ENCODE measurements at places on chromosomes 5 and 9. TPM values are rescaled to one million over a fixed set of nuclear protein-coding genes. Genes with fewer than 3 reads are reported as not detected.

The TIMD4 gene
- not detected for total RNA-seq

- no peaks in the 10 kb centered on the region for H3K4me1 ChIP-seq
- H3K27ac ChIP-seq = no peak overlapping the region
- DNase-seq = no peak
- H3K36me3 ChIP-seq = no peaks in the 10 kb centered on the region
These were observed 1768.2 kb upstream of the WWC1 start for GRCh38 chr5:166523206-166523605.

- no peaks in the 10 kb centered on the region for H3K27me3 ChIP-seq
- no peaks in the 10 kb centered on the region for H3K4me1 ChIP-seq
- no peak overlapping the region for H3K4me3 ChIP-seq
- no peak overlapping the region for H3K27ac ChIP-seq
- no peaks in the 10 kb centered on the region for H3K36me3 ChIP-seq
These were observed 308.9 kb downstream of the DTWD2 start for GRCh38 chr5:118679264-118679940.

- DNase-seq = no peak
- no peak overlapping the region for H3K27ac ChIP-seq
- H3K4me1 ChIP-seq = no peaks in the 10 kb centered on the region
- no peaks in the 10 kb centered on the region for H3K36me3 ChIP-seq
These were observed 112.7 kb upstream of the IQGAP2 start for GRCh38 chr5:76290321-76290757.

DNA sequence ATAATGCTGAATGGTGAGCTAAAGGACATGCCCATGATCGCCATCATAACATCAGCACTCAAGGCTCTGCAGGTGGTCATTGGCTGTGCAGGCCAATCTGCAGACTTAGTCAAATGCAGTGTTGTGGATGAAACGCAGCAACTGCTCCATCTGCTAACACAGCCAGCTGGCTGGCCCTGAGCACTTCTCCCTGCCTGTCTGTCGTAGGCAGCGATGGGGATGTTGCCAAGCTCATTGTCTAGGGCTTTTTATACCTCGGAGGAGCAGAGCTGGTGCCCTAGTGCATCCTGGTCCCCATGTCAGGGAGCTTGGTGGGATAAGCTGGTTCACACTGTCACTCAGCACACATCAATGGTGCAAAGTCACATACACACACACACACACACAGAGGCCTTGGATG, 189.4 kb downstream of the TENT4A start:
- H3K4me3 ChIP-seq = no peak overlapping the region
- no peak overlapping the region for H3K27ac ChIP-seq
- no peaks in the 10 kb centered on the region for H3K4me1 ChIP-seq
- no peaks in the 10 kb centered on the region for H3K36me3 ChIP-seq

DNA sequence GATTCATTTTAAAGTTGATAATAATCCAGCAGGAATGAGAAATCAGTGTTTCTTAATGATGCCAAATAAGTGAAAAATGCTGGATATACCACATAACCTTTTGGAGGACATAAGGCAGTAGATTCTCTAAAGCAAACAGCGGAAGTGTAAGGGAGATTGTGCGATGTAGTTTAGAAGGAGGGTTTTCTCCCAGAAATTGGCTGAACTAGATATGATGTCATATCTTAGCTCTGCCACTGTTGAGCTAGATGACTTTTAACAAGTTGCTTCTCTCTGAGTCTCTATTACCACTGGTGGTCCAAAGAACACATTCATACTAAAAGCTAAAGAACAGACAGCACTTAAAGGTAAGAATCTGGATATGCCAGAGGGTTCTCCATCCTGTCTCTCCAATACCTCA, 107.0 kb downstream of the NR6A1 start:
- no peaks in the 10 kb centered on the region for H3K27me3 ChIP-seq
- DNase-seq = no peak
- H3K27ac ChIP-seq = no peak overlapping the region
- no peak overlapping the region for H3K4me3 ChIP-seq
- H3K36me3 ChIP-seq = no peaks in the 10 kb centered on the region

The SLC36A3 gene
- not detected for total RNA-seq

DNA sequence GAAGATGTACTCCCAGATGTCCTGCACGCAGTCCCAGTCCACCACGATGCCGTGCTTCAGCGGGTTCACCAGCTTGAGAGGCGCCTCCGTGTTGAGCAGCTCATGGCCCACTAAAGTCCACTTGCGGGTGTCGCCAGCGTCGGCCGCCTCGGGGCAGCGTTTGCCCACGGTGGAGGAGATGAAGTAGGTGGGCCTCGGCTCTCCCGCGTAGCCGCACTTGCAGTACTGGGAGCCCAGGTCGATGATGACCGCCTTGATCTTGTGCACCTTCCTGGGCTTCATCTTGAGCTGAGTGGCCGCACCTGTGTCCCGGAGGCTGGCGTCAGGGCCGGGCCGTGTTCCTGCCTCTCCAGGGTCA, 278 bp downstream of the ACTL7B start:
- H3K27me3 ChIP-seq = no peaks in the 10 kb centered on the region
- H3K36me3 ChIP-seq = no peaks in the 10 kb centered on the region
- H3K27ac ChIP-seq = no peak overlapping the region
- no peak overlapping the region for H3K4me3 ChIP-seq

The ANKRD18A gene
- total RNA-seq = 6.7 TPM

The DMGDH gene
- 0.94 TPM for total RNA-seq

DNA sequence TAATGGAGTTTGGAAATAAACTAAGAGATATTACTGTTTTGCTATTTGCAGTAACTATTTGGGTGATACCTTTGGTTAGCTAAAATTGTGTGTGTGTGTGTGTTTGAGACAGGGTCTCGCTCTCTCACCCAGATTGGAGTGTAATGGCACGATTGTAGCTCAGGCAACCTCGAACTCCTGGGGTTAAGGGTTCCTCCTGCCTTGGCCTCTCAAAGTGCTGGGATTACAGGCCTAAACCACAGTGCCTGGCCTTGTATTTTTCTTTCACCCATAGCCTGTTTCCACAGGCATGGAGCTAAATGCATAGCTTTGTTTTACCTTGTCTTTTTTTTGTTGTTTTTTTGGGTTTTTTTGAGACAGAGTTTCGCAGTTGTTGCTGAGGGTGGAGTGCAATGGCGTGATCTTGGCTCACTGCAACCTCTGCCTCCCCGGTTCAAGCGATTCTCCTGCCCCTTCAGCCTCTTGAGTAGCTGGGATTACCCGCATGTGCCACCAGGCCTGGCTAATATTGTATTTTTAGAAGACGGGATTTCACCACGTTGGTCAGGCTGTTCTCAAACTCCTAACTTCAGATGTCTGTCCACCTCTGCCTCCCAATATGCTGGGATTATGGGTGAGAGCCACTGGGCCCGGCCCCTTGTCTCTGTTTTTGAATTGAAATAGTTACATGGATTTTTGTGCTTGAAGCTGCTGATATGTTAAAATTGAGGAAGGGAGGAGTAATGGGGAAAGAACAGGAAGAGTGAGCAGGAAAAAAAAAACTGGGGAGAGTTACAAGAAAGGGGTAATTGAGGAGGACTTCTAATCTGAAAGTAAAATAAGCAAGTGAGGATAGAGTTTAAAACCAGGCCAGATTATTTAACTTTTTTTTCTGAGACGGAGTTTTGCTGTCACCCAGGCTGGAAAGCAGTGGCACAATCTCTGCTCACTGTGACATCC, 5.7 kb downstream of the GPBP1 start:
- DNase-seq = no peak
- H3K36me3 ChIP-seq = peaks cover 8% of the 10 kb centered on the region
- H3K27me3 ChIP-seq = no peaks in the 10 kb centered on the region
- peaks cover 48% of the 10 kb centered on the region for H3K4me1 ChIP-seq
- H3K4me3 ChIP-seq = peak overlapping the region; percentile 80
- H3K27ac ChIP-seq = no peak overlapping the region

- no peak for DNase-seq
- H3K4me1 ChIP-seq = no peaks in the 10 kb centered on the region
- peak overlapping the region; percentile 95 for H3K4me3 ChIP-seq
- H3K27ac ChIP-seq = no peak overlapping the region
- H3K36me3 ChIP-seq = no peaks in the 10 kb centered on the region
- no peaks in the 10 kb centered on the region for H3K27me3 ChIP-seq
These were observed 416 bp upstream of the SNX18 start for GRCh38 chr5:54517174-54517511.

DNA sequence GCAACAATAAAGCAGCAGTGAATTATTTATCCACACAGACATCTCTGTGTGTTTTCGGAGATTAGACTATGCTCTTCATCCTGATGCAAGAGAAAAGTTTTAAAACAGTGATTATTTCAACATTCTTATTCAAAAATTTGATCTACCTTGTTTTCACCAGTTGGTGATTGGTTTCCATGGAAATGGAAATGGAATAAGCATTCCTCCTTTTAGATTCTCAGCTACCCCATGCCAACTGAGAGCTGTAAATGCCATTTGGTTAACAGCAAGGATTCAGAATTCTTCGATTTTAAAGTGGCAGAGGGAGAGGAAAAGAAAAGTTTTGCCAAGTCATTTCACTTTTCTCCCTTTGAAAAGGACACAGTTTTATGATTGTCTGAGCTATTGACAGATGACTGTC, 154.7 kb downstream of the PCSK5 start:
- H3K36me3 ChIP-seq = no peaks in the 10 kb centered on the region
- no peak for DNase-seq
- H3K27ac ChIP-seq = peak overlapping the region; percentile 59

DNA sequence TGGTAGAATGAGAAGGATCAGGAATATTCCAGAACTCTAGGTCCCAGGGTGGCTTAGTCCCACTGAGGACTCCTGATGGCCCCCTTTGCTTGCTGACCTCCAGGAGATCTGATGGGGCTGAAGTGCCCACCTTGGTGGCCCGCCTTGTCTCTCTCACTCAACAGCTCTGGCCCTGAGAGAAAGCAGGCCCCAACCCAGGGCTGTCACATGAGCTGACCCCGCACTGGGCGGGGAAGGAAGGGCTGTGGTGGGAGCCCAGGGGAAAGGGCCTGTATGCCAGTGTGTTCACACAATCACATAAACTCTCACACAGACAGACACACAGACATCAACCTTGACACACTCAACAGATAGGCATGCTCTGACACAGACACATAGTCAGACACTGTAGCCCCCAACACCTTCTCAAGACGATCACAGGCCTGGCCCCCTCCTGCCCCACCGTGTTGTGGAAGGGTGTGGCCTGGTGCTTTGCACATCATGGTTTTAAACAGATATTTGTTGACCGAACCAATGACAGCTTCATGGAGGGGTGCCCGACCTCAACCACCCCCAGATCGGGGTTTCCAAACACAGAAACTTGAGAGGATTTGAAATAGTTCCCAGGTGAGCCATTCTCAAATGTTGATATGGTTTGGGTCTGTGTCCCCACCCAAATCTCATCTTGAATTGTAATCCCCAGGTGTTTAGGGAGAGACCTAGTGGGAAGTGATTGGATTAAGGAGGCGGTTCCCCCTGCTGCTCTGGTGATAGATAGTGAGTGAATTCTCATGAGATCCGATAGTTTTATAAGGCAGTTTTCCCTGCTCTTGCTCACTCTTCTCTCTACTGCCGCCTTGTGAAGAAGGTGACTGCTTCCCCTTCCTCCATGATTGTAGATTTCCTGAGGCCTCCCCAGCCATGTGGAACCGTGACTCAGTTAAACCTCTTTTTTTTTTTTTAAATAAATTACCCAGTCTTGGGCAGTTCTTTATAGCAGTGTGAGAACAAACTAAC, 48.5 kb upstream of the HAND1 start:
- no peaks in the 10 kb centered on the region for H3K36me3 ChIP-seq
- no peaks in the 10 kb centered on the region for H3K4me1 ChIP-seq
- peaks cover 4% of the 10 kb centered on the region for H3K27me3 ChIP-seq
- no peak overlapping the region for H3K27ac ChIP-seq

- no peak overlapping the region for H3K27ac ChIP-seq
- no peak overlapping the region for H3K4me3 ChIP-seq
- H3K27me3 ChIP-seq = no peaks in the 10 kb centered on the region
- H3K36me3 ChIP-seq = no peaks in the 10 kb centered on the region
- no peak for DNase-seq
These were observed 232.1 kb downstream of the ARHGEF28 start for GRCh38 chr5:73858054-73858453.

DNA sequence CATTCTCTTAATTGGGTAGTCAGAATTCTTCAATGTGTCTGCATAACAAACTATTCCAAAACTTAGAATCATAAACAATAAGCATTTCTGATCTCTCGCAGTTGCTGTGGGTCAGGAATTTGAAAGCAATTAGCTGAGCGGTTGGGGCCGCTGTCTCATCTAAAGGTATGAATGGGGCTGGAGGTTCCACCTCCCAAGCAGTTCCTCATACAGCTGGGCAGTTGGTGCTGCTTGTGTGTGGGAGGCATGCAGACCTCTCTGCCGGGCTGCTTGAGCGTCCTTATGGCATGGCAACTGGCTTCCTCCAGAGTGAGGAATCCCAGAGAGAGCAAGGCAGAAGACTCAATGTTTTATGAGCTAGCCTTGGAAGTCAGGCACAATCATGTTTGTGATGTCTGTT, 30.2 kb upstream of the SEMA4D start:
- H3K36me3 ChIP-seq = no peaks in the 10 kb centered on the region
- no peak for DNase-seq
- no peaks in the 10 kb centered on the region for H3K27me3 ChIP-seq
- H3K4me3 ChIP-seq = no peak overlapping the region
- no peak overlapping the region for H3K27ac ChIP-seq

- no peaks in the 10 kb centered on the region for H3K27me3 ChIP-seq
- no peak for DNase-seq
- no peak overlapping the region for H3K4me3 ChIP-seq
- H3K36me3 ChIP-seq = no peaks in the 10 kb centered on the region
- H3K27ac ChIP-seq = no peak overlapping the region
These were observed 11.7 kb upstream of the CARNMT1 start for GRCh38 chr9:75039801-75040200.

- peak overlapping the region; percentile 96 for H3K27ac ChIP-seq
- H3K4me1 ChIP-seq = peaks cover 10% of the 10 kb centered on the region
- no peaks in the 10 kb centered on the region for H3K27me3 ChIP-seq
- no peak for DNase-seq
These were observed 833 bp downstream of the C5orf24 start for GRCh38 chr5:134846641-134846960.

The GZMA gene
- 7.2 TPM for total RNA-seq

The KCNT1 gene
- total RNA-seq = not detected

- H3K36me3 ChIP-seq = no peaks in the 10 kb centered on the region
- no peak overlapping the region for H3K4me3 ChIP-seq
- no peaks in the 10 kb centered on the region for H3K4me1 ChIP-seq
- no peaks in the 10 kb centered on the region for H3K27me3 ChIP-seq
These were observed 126.8 kb downstream of the SPATA31D1 start for GRCh38 chr9:82115331-82115730.

The IFNA2 gene
- total RNA-seq = not detected

The NR6A1 gene
- total RNA-seq = 36.1 TPM

DNA sequence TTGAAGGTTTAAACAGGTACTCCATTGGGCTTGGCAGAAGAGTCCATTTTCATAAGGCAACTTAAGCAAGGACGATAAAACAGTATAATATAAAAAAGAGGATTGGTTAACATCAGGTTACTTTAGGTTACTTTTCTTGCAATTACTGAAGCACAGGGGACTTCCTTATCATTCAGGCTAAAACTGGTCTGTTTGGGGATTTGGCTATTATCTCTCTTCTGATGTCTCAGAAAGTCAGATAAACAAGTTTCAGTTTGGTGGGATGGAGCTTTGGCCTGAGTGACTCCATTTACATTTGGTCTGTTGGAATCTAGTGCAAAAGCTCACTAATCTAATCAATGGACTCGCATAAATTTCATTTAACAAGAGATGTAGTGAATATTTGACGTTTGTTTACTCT, 8.0 kb downstream of the GAPT start:
- no peaks in the 10 kb centered on the region for H3K4me1 ChIP-seq
- H3K27ac ChIP-seq = no peak overlapping the region
- no peaks in the 10 kb centered on the region for H3K27me3 ChIP-seq

Measured in Peyer's patch (tissue), 4 donors.